Stomach (tissue), 19 donors: ENCODE measurements at places on chromosomes 13 and 19.

GRCh38 chr13:32278426-32278825, 36.7 kb downstream of the ZAR1L start:
- peaks cover 83% of the 10 kb centered on the region for H3K36me3 ChIP-seq
- no peak for DNase-seq
- no peaks in the 10 kb centered on the region for H3K4me1 ChIP-seq
- no peaks in the 10 kb centered on the region for H3K27me3 ChIP-seq

GRCh38 chr13:33871207-33872004, 53.5 kb downstream of the RFC3 start:
- H3K36me3 ChIP-seq = no peaks in the 10 kb centered on the region
- no peak overlapping the region for H3K4me3 ChIP-seq
- no peaks in the 10 kb centered on the region for H3K4me1 ChIP-seq
- H3K27ac ChIP-seq = no peak overlapping the region
- H3K27me3 ChIP-seq = no peaks in the 10 kb centered on the region
- DNase-seq = no peak

DNA sequence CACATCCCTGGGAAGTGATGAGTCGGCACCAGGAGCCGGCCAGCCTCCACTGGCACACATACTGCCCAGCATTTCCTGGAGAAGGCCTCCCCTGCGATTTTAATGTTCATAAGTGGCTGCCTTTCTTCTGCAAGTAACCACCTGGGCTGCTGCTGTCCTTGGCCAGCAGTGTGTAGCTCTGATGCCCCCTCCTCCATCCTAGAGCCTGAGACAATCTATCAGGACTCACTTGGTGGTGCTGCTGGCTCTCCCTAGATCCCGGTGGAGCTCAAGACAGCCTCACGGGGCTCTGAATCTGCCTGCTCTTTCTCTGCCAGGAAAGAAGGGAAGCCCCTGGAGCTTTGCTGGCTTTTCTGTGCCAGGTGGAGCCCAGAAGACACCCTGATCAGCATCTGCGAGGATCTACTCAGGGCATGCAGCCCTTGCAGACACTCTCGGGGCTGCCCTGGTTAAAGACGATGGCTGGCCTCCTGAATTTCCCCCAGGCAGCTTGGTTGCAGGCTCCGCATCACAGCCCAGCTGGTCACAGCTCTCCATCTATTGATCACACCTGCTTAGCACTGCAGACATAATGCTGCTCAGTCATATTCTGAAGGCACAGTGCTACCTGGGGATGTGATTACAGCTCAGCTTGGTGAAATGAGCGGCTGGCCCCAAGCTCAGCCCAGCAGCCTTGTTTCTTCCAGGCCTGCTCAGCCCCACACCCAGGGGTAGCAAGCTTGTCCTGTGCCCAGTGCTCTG, 122.3 kb downstream of the ZDHHC20 start:
- no peaks in the 10 kb centered on the region for H3K36me3 ChIP-seq
- no peak for DNase-seq
- H3K4me3 ChIP-seq = no peak overlapping the region
- H3K27ac ChIP-seq = no peak overlapping the region
- H3K4me1 ChIP-seq = no peaks in the 10 kb centered on the region

GRCh38 chr13:102902789-102903347, 57.0 kb downstream of the ERCC5 start:
- H3K36me3 ChIP-seq = no peaks in the 10 kb centered on the region
- no peaks in the 10 kb centered on the region for H3K4me1 ChIP-seq
- no peak overlapping the region for H3K4me3 ChIP-seq
- no peak overlapping the region for H3K27ac ChIP-seq

GRCh38 chr13:104460554-104460953, 1394.3 kb upstream of the SLC10A2 start:
- H3K4me3 ChIP-seq = no peak overlapping the region
- no peak for DNase-seq
- no peaks in the 10 kb centered on the region for H3K36me3 ChIP-seq
- H3K27ac ChIP-seq = no peak overlapping the region
- H3K4me1 ChIP-seq = no peaks in the 10 kb centered on the region

GRCh38 chr13:50037788-50038187, 22.5 kb downstream of the KCNRG start:
- H3K36me3 ChIP-seq = no peaks in the 10 kb centered on the region
- DNase-seq = no peak
- no peaks in the 10 kb centered on the region for H3K4me1 ChIP-seq
